ENCODE measurements at places on chromosomes 7 and 10.

DNA sequence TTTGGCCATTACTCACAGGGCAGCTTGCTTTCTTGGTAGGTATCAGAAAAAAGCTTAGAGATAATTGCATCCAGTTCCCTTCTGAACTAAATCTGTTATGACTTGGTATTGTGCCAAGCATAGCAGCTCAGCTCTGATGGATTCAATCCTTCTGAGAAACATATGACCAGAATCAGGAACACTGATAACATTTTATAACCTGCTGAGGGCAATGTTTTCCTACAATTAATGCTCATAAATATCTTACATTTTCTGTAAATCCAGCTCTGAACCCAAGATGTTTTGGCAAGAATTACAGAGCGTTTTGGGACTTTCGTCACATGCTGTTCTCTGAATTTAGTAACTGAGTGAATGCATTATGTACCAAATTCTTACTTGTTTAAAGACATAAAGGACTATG is 167.8 kb downstream of the KIF20B start:
- DNase-seq: no peak

DNA sequence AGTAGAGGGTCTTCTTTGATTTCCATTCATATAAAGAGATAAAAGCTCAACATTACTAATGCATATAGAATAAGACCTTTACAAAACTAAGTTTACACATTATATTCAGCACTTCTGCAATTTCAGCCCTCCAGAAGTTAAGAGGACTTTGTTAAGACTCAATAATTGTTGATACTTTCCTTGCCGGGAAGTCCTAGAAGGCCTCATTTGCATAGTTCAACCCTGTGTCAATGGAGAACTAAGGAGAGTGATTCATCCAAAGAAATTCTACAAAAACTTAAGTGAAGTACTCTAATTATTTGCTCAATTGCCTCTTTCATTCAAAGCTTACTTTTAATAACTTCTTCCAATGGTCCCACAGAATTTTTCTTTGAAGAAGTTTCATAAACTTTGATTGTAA is 1060.3 kb upstream of the CELF2 start:
- no peak for DNase-seq

DNA sequence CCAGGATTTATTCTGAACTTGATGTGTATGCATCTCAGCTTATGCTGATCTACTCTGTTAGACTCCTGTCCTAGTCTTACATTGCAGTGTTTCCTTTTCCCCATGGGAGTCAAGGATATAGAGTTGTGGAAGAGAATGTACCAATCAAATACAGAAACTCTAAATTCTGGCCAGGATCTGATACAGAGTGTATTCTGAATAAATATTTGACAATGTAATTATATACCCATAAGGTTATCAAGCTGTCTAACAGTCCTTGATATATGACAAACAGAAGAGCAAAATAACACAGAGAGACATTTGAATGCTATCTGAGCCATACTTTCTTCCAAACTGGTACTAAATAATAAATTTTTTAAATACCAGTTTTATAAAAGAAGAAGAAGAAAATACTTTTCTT is 116.8 kb downstream of the ETV1 start:
- no peak for DNase-seq

- no peak for DNase-seq
These were observed 21.5 kb downstream of the BTAF1 start for GRCh38 chr10:91944880-91945630.

DNA sequence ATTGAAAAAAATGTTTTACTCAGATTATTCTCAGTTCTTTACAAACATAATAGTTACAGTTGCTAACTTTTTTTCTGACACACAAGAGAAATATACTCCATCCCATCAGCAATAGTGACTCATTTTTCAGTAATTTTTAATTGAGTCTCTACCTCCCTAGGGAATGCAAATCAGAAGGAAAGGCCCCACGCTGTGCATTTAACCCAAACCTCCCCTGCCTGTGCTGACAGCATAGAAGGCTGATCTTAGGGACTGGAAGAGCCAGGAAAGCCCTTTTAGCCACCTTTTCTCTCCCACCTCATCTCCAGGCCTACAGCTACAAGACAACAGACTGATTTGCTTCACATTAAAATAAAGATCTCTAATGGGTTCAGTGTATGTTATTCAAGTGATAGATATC is 24.7 kb upstream of the PIK3CG start:
- no peak for DNase-seq

DNA sequence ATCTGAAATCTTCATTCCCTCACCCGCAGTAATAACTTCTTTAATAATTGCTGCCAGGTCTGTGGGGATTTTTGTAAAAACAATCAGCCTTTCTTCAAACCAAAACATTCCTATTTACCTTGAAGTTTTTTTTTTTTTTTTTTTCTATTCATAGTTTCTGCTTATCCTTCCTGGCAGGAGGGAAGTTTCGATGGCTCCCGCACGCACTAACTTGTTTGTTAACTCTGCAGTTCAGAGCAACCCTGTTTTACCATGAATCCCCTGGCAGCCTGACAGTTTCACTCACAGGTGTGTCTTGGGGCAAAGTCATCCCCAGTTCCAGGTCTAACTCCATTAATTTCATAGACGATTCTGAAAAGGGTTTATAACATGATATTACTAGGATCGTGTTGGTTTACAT is 149.3 kb downstream of the KLF6 start:
- DNase-seq: no peak

DNA sequence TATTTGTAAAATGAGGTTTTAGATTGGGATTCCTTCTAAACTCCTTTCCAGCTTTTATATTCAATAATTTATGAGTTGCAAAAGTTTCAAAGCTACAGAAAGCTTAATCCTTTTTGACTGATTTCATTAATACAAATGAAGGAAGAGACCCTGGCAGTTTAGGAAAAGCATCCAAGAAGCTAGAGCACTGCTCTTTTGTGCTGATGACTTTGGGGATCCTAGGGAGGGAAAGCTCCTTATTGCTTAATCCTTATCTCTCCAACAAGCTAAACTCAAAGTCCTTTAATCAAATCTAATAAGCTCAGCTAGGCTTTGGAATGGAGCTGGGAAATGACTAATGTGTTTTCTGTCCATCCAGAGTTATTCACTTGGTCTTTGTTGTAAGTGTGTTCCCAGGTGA is 285.4 kb downstream of the ACTR3B start:
- DNase-seq: no peak

GRCh38 chr10:92834331-92834730 is 14.0 kb upstream of the EXOC6 start:
- DNase-seq: no peak

GRCh38 chr10:89548673-89549072 is 13.3 kb upstream of the SLC16A12 start:
- no peak for DNase-seq

GRCh38 chr7:137169282-137169698 is 174.2 kb downstream of the PTN start:
- DNase-seq: no peak

GRCh38 chr7:138317044-138317596 is 142.9 kb upstream of the TRIM24 start:
- DNase-seq: no peak

GRCh38 chr7:55575733-55576132 is 3.4 kb upstream of the VOPP1 start:
- no peak for DNase-seq

GRCh38 chr7:18520450-18521235 is 25.1 kb downstream of the HDAC9 start:
- DNase-seq: no peak

DNA sequence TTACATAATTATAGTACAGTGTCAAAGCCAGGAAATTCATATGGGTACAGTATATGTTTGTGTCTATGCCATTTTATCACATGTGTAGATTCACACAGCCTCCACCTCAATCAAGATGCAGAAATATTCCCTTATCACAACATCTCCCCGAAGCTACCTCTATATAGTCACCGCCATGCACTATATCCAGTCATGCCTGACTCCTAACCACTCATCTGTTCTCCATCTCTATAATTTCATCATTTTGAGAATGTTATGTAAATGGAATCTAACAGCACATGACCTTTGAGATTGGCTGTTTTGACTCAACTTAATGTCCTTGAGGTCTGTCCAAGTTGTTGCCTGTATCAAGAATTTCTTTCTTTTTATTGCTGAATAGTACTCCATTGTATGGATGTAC is 22.3 kb upstream of the SLC25A13 start:
- no peak for DNase-seq

- DNase-seq: no peak
These were observed 26.7 kb upstream of the CUL1 start for GRCh38 chr7:148672041-148672440.

DNA sequence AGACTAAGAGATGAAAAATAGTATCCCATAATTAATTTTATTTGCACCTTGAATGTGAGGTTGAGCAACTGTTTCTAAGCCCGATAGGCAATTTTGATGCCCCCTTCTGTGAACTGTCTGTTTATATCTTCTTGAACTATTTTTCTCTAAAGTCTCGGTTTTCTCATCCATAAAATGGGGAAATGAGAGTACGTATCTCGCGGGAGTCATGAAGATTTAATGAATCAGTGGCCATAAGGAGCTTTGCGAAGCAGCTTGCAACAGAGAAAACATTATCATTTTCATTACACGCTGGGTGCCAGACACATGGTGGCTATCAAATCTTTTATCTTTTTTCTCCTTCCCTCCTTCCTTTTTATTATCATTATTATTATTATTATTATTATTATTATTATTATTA is 108.1 kb upstream of the CARD11 start:
- no peak for DNase-seq

DNA sequence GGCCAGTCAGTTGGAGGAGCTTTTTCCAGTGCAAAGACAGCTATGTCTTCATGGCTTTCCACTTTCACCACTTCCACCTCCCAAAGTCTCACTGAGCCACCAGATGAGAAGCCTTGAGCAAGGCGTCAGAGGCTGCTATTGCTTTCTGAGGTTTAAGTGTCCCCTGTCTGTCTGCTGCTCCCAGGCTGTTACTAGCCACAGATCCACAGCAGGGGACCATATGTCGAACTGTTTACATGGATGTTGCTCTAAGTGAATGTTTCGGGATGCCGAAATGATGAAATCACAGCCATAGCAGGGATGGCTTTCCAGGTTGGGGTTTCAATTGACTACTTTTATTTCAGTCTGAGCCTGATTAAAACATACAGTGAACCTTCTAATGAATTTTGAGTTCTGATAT is 88.5 kb downstream of the AVL9 start:
- no peak for DNase-seq

GRCh38 chr7:141418066-141418465 is 133.1 kb upstream of the AGK start:
- DNase-seq: no peak

GRCh38 chr7:149125863-149126661 is at the start of gene ZNF425:
ZNF425 (minus strand) TSS chr7:149126324; CDS start chr7:149126213, 111 bp downstream.
- DNase-seq: peak; percentile 96

DNA sequence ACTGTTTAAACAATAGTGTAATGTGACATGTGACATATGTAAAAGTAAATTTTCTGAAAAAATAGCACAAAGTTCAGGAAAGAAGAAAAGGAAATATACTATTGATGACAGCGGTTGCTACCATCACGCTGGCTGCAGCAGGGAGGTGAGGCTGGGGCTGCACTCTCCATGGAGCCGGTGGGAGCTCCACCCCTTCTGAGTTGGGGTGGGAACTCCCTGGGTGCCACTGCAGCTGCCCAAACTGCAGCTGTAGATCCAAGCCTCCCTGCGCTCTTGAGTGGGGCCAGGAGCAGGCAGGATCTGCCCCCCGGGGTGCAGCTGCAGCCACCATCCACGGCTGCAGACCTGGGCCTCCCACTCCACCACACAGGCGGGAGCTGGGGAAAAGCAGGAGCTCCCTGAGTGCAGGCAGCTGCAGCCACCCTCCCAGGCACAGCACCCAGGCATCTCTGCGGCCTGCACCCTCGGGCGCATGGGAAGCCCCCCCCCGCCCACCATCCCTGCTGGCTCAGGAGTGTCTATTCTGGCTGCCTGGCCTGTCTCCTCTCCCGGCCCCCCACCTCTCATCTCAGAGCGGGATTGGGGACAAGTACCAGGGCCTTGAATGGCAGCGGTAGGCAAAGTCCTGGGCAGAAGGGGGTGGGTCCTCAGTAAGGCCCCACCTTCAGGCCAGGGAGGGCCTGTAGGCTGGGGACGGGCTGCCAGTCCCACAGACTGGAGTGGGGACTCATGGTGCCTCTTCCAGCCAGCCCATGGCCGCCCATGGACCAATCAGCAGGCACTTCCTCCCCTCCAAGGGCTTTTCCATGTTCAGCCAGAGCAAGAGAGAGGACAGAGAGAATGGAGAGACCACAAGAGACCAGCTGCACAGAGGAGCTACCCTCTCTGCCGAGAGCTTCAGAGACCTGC is 50.1 kb downstream of the TNS3 start:
- no peak for DNase-seq

- no peak for DNase-seq
These were observed 102.4 kb upstream of the SEMA3D start for GRCh38 chr7:85289279-85289678.

GRCh38 chr7:153190452-153190851 is 430.9 kb downstream of the ACTR3B start:
- DNase-seq: no peak

DNA sequence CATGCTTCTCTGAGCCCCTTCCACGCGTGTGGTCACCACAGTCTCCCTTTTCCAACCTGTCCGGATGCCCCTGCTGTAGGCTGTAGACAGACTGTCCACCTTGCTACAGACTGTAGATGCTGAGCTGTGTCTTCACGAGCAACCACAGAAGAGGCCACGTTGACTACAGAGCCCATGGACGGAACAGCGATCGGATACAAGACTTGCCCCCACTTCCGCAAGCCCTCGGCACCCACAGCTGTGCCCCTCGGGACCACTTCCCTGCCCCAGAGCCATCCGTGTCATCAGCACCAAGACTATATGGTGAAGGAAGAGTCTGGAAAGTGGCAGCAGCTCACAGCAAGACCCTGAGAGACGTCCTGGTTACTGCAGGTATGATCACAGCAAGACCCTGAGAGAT is 491.4 kb downstream of the DNAJB6 start:
- DNase-seq: no peak

DNA sequence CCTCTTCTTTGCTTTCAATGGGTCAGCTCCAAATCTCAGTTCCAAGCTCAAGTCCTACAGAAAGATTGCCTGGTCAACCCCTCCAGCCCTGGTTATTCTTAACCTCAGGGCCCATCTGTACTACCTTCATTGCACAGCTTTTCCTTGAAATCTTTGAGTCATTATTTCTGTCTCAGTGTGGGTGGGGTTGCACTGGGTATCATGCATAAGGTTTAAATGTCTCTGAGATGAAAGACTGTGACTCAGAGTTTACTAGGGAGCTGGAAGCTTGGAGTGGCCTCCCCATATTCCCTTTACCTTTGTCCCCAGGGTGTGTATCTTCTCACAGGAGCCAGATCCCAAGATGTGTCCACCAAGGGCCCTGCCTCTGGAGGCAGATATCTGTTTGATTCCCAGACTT is 3.3 kb upstream of the OR6V1 start:
- DNase-seq: no peak

- DNase-seq: no peak
These were observed 190.6 kb downstream of the EBF3 start for GRCh38 chr10:129773359-129773990.

DNA sequence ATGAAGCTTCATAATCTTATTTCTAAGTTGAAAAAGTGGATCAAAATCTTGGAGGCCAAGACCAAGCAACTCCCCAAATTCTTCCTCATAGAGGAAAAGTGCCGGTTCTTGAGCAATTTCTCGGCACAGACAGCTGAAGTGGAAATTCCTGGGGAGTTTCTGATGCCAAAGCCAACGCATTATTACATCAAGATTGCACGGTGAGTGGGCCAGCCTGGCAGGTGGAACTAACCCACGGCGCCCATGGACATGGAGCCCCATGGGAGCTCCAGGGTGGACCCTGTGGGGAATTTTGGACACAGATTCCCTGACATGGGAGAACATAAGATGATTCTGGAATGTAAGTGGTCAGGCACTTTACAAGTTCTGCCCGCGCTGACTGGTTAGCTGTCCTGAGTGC is 125.9 kb downstream of the TRRAP start:
- DNase-seq: no peak
